ENCODE measurements at places on chromosomes 7 and 10.

DNA sequence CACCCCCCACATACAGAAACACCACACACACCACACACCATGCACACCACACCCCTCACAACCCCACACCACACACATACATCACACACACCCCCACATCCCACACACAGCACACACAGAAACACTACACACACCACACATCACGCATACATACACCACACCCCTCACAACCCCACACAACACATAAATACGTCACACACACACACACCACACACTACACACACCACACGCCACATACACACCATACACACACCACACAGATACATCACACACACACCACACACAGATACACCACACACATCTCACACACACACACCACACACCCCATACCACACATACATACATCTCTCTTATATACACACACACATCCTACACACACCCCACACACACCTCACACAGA, 126.2 kb downstream of the ANLN start:
- DNase-seq = no peak

- no peak for DNase-seq
Observed at GRCh38 chr7:158716802-158717201, 12.2 kb upstream of the NCAPG2 start.

GRCh38 chr7:107528461-107528860, 35.3 kb downstream of the COG5 start:
- DNase-seq = peak; percentile 7

DNA sequence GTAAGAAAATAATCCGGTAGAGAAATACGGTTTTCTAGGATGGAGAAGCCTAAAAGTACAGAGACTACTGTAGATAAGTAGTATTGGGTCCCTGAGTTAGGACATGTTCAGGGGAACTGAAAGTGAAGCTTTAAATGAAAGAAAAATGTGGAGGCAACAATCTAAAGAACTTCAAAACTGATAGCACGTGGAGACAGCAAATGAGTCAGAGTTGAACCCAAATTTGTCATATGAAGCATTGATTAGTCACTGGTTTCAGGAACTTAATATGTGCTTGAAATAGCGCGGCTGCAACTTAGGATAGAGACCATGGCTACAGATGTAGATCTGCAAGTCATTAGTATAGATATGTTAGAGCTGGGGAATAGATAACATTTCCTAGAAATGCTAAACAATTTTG, 1138.6 kb upstream of the SORCS1 start:
- DNase-seq = no peak

- no peak for DNase-seq
Observed at GRCh38 chr10:70512149-70512639, 33.6 kb downstream of the PALD1 start.

DNA sequence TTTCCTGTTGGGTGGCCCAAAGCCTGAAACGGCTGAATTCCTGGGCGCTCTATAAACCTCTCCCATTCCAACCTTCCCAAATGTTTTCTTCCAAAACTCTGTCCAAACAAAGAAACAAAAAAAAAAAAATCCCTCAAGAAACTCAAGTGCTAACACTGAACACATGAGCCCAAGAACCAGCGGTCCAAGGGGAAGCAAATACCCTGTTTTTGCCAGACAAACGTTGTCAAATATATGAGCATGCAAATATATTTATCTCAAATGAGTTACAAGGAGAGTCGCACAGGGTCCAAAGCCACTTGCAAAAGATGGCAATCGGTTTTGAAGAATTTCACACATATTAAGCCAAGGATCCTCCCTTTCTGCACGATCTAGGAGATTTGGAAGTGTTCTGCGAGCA, 23.3 kb upstream of the EMX2 start:
- DNase-seq = no peak

DNA sequence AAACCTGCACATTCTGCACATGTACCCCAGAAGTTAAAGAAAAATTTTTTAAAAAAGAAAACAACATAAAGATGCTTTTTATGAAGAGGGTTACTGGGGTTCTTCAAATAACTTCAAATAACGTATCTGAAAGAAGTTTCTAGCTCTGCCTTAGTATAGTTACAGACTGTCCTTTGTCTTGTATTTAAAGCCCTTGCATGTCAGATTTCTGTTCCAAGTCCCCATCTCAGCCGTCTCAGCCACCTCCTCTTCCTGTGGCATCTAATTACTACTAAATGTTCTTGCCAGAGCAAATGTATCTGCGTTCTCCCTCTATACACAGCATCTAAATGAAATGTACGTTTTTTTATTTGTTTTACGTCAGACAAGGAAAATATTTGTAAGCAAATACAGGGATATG, 89.4 kb upstream of the AKR1E2 start:
- DNase-seq = no peak

DNA sequence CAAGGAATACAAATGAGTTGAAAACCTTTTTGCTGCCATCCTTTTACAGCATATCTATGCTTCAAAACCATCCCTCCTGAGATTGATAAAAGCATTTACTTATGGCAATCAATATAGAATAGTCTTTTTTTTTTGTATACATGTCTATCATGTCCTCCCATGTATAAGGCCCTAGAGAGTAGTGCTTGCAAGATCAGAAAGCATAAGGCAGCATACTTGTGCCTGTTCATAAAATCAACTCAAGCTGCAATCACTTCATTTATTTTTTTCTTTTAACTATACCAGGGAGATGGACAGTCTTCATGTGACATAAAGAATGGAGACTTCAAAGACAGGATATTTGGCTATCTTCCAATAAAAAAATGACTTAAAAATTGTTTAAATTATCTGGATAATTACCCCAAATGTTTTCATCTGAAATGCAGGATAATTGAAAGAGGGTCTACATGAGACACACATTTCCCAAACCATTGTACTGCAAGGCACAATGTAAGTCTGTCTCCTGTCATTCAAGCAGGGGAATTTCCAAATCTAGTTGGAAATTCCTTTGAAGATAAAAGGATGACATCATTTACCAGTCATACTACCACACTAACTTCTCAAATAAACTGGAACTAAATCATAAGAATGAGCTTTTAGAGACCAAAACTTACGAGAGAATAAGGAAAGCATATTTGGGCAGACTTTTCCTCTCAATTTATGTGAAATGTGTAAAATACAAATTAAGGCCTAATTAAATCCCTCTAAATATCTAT, 22.5 kb downstream of the LRRN3 start:
- DNase-seq = peak; percentile 58

DNA sequence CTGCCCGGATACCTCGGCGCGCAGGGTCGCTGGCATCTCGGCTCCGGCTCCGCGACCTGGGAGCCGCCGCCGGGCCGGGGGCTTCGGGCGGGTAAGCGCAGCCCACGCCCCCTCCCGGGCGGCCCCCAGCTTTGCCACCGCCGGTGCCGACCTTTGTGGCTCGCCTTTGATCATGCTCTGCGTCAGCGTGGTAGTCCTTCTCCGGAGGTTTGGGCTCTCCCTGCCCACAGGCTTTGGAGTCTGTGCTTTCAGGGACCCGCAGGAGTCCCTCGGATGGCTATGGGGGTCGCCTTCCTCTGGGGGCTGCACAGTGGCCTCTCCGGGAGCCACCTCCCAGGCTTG, 7.3 kb downstream of the ATP6V1F start:
- no peak for DNase-seq

DNA sequence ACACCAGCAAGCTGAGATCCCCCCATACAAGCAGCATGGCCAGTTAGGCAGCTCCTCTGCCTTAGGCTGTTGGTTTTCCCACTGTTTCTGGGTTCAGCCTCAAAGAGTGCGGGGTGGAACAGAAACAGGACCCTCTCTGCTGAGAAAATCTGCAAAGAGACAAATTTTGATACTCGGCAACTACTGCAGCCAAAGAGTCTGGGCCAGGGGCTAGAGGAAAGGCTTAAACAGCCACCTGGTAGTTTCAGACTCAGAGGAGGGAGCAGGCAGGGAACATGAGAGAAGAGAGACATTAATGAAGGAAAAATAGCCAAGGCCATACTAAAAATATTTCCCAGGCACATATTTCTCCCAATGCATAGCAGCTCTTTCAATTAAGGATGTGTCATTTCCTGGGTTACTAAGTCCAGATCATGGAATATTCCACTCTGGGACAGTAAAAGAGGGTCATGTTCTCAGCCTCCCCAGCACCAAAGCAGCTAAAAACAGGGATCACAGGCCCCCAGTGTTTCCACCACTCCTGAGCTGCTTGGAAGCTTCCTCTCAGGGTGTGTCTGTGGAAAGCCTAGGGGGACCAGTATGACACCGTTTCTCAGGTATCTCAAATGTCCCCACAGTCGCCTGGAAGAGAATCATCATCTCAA, 29.8 kb downstream of the PDLIM1 start:
- no peak for DNase-seq

DNA sequence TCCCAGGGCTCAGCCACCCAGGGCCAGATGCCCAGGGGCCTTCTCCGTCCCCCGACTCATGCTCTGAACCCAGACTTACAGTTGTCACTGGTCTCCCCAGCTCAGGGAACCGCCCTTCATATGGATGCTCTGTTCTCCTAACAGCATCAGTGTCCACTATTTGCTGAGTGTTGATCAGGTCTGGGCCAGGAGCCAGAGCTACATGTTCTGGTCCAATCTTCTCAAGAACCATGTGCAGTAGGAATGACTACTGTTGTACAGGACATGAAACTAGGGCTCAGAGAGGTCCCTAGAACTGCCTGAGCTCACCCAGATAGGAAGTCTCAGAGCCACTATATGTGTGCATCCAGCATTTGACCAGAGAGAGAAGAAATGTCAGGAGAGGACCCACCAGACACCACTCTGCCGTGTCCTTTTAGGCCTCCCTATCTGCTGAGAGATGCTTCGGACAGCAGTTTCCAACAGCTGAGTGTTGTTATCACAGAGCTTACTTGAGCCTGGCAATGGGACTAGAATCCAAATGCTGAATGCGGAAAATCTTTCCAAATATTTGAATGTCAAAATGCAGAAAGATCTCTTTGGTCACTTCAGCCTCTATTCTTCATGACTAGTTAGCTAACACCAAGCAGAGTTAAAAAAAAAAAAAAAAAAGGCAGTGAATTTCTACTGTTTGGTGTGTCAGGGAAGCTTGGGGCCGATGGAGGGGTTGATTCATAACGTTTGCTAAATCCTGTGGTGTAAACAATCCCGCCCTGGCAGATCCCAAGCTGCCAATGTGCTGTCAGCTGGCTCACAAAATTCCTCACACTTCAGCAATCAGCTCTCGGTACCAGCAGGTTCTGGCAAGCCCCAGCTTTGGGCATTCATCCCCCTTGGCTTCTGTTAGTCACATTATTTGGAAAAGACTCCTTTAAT, 246.1 kb downstream of the TNS3 start:
- DNase-seq = no peak

DNA sequence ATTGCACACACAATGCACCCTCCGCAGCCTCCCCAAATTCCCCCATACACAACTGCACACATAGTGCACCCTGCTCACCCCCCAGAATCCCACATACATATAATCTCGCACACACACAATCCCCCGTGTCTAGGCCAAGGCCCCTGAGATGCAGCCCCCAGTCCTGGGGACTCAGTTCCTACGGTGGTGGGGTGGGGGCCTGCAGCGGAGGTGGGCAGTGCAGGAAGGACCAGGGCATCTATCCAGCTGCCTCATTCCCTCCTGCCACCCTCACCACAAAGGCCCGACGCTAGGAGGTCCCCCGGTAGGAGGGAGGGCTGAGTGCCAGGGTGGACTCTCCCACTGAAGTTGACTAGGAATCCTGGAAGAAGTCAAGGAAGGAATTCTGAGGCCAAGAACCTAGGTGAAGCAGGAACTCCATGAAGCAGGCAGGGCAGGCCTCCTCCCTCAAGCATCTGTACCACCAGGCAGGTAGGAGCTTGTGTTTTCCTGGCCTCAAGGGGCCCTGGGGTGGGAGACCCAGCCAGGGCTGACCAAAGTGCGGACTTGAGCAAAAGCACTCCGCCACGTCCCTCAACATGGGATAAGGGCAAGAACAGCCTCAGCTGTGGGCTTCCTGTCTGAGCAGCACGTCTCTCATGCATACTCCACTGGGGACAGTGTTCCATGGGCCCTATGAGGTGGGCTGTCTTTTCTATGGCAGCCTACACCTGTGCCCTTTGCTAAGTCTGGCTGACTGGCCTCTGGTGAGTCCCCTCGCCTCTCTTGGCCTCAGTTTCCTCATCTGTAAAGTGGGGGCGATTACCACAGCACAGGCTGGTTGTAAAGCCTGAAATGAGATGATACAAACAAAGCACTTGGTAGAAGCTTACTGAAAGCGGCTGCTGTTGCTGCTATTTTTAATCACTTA, 145.7 kb downstream of the MAPK8 start:
- DNase-seq = no peak

DNA sequence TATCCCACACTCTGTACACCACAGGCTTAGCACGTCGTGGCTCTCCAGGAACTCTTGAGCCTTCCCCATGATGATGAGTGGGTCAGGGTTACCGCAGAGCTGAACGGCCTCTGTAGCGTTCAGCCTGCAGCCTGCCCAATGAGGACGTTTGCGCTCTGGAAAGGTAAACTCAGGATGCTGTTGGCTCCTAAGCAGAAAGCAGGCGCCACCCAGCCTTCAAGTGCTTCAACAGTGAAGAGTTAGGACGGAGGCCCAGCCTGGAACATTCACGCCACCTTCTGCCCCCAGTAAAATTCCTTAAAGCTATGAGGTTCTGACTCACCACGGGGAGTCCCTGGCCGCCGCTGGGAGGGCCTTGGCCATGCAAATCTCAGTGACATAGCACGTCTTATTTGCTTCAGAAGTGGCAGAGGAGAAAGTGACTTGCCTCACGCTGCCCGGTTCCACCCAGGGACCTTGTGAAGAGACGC, 161.5 kb upstream of the SH2B2 start:
- no peak for DNase-seq

DNA sequence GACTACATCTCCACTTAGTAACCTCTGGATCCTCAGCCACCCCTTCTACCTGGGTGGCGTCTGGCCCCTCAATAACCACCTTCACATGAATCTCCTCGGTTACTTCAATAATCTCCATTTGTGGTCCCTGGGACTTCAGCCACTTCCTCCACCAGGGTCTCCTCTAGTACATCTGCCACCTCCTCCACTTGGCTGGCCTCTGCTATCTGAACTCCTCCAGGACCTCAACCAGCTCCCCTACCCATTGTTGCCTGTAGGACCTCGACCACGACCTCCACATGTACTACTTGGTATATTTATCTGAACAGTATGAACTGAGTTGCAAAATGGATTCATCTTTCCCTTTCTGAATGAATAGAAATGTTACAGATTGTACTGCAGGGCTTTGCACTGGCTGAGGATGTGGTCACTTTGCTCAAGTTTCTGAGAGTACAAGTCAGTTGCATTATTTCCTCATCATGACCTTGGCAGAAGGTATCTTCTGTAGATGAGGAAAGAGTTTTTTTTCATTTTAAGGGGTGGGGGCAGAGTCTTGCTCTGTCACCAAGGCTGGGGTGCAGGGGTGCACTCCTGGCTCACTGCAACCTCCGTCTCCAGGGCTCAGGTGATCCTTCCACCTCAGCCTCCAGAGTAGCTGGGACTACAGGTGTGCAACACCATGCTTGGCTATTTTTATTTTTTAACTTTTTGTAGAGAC, 36.0 kb downstream of the MAT1A start:
- DNase-seq = no peak

Data from dermis microvascular lymphatic vessel endothelial cell (primary cell).